ENCODE measurements at places on chromosomes 2 and 18.

DNA sequence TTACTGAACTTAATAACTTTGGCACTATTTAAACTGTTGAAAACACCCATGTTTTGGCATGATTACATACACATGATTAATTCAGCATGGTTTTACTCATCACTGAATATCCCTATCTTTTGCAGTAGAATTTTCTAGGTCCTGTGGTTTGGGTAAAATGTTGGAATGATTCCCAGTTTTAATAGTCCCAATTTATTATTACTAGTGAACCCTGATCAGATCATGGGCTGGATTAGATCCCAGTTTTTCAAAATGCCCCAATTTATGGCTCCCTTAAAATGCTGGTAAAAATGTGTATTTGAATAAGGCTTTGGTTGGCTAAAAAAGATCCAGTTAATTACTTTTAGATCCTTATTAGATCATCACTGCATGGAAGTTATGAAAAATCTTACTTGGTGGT, 273.6 kb upstream of the NRP2 start:
- DNase-seq = no peak

- DNase-seq = no peak
Observed at GRCh38 chr2:238159071-238159539, 335 bp downstream of the ERFE start.

GRCh38 chr18:52971097-52971496, 631.1 kb downstream of the DCC start:
- DNase-seq = no peak

DNA sequence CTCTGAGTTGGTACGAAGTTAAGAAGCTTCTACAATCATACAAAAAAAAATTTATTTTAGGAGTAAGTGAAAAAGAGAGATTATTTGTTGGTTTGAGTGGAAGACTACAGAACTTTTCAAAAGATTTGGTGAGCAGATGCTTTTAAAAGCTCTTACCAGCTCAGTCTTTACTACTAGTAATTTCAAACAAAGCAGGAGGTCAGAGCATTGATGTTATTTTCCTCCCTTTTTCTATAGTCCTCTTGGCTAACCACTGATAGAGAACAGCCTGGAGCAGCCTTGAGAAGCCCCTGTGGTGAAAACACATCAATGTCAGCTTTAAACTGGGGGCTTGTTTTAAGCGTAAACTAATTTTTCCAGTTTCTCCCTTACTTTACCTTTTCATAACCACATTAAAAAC, 559.3 kb upstream of the CDH2 start:
- DNase-seq = no peak

- DNase-seq = no peak
Observed at GRCh38 chr2:84388133-84388532, 70.9 kb downstream of the SUCLG1 start.

GRCh38 chr2:194343167-194343566, 1313.9 kb upstream of the SLC39A10 start:
- no peak for DNase-seq

GRCh38 chr18:47215554-47216138, 35.8 kb downstream of the SKOR2 start:
- DNase-seq = no peak

DNA sequence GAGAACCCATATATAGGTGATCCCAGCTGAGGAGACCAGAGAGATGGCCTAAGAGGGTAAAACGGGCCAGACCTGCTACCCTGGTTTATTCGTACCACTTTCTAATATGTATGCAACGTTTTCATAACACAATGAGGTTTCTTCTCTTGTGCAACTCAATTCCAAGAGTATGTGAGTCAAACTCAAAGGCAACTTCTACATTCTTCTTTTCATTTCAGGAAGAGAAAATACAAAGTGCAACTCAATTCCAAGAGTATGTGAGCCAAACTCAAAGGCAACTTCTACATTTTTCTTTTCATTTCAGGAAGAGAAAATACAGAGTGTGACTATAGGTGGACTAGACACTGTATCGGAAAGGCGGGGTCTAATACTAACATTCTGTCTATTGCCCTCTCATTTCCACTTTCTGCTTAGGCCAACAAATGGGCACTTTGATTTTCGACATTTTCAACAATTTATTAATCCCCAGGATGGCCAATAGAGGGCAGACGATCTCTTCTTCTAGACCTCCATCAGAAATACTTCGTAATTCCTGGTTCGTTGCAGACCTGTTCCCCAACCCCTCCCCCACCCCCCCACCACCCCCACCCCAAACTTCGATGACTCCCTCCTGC, 3.7 kb upstream of the CRIM1 start:
- DNase-seq = no peak

- no peak for DNase-seq
Observed at GRCh38 chr2:143801561-143801960, 672.3 kb downstream of the ARHGAP15 start.

GRCh38 chr2:18831916-18832510, 242.6 kb upstream of the NT5C1B start:
- no peak for DNase-seq

GRCh38 chr2:230068651-230069055, at the start of gene SLC16A14:
TSS of gene SLC16A14 (minus strand) at chr2:230068924. CDS start at chr2:230059352, 9,572 bp downstream.
- DNase-seq = no peak

- no peak for DNase-seq
Observed at GRCh38 chr18:3547891-3548615, 98.1 kb downstream of the TGIF1 start.

GRCh38 chr2:56648802-56649201, 465.0 kb downstream of the CCDC85A start:
- DNase-seq = no peak

GRCh38 chr2:65999796-66000195, 435.1 kb upstream of the MEIS1 start:
- no peak for DNase-seq

- DNase-seq = no peak
Observed at GRCh38 chr18:69943021-69943420, 4.7 kb downstream of the CD226 start.

GRCh38 chr18:71370671-71371445, 1082.0 kb downstream of the SOCS6 start:
- DNase-seq = no peak

DNA sequence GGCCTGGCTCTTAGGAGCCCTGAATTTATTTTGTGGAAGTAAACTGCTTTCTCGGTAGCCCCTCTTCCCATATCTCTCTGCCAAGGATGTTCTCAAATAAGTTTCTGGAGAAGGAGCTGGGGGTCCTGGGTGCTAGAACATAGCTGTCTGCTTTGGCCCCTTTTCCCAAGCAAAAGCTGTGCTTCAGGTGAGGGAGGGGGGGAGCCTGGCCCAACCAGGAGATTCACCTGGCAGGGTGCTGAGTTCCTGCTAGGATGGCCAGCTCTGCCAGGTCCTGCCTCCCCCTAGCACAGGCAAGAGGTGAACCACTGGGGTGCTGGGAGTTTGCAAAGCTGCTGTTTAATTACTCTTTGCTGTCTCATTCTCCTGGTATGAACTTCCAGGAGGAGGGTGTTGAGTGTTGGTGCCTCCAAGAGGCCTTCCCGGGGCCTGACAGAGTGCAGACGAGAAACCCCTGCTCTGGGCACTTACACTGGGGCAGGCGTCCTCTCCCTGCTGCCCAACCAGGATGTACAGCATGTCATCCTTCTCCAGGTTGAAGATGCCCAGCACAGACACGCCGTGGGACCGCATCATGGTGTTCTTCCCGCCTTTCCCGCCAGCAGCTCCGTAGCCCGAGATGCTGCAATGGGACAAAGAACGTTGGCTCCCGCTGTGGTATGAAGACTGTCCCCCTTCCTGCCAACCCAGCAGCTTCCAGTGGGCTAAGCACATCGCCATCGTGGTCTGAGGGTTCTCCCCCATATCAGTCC, 124.2 kb downstream of the CLIP4 start:
- DNase-seq = no peak

GRCh38 chr2:194104687-194105086, 1552.3 kb upstream of the SLC39A10 start:
- DNase-seq = no peak

DNA sequence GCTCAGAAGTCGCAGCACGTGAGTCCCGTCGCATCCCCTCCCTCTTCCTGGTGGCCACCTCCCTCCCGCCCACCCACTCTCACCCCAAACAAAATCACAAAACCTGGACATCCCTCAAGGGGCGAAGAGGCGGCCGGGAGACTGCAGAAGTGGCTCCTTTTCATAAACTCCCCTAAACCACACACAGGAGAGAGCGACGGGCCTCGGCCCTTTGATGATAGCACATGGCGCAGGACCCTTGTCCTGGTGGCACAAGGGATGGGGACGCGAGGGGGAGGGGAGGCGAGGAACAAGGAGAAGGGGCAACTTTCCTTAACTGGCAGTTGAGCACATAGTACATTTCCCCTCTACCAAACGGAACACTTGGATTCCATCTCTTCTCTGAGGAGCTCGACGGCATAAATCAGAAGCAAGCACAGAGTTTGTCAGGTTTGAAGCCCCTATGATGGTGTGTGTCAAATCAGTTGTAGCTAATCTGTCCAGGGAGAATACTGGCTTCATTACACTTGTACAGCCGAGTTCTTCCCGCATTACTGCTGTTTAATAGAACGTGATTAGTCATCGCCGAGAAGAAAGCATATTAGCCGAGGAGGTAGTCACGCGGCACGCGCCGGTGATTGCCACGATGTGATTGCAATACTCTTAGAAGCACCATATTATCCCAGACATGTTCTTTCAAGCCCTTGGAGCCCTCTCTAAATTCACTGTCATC, 43.8 kb downstream of the GBX2 start:
- no peak for DNase-seq

- DNase-seq = no peak
Observed at GRCh38 chr2:208990716-208991115, 433.1 kb upstream of the MAP2 start.

GRCh38 chr2:209638346-209638745, 133.3 kb upstream of the UNC80 start:
- DNase-seq = no peak

DNA sequence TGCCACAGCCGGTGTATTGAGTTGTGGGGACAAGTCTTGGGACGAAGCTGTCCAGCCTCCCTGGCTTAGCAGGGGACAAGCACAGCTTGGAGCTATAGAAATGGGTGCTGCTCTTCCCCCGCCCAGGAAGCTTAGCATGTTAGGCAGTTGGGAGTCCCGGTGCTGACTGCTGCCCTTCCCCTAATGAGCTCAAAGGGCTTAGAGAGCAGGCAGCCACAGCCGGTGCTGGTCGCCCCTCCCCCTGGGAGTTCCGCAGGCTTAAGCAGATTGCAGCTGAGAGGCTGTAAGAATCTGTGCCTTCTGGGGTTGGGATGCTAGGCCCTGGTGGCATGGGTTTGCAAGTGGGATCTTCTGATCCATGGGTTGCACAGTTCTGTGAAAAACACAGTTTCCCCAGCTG, 237.3 kb downstream of the DCDC2C start:
- DNase-seq = no peak

GRCh38 chr2:141467331-141467730, 663.5 kb downstream of the LRP1B start:
- DNase-seq = no peak

- DNase-seq = no peak
Observed at GRCh38 chr2:213751446-213751845, 467.2 kb downstream of the SPAG16 start.

DNA sequence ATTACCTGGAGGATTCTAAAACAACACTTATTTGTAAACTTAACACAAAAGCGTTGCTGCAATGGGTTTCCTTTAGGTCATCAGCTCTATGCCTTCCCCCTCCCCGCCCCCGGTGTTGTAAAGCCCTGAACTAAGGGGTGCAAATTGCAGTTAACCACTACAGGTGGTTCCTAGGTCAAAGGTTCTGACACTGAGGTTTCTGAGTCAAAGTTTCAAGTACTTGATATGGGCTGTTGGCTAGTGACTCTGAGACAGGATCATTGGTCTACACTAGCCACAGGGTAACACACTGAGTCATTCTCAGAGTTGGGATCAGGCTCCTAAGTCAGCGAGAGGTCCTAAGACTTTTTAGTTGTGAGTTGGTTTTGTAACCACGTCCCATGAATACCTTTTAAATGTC, 15.4 kb downstream of the IL1B start:
- DNase-seq = peak; percentile 25

- no peak for DNase-seq
Observed at GRCh38 chr2:99571954-99572353, 82.1 kb upstream of the REV1 start.

- DNase-seq = no peak
Observed at GRCh38 chr2:209424199-209424701, 403 bp downstream of the MAP2 start.

DNA sequence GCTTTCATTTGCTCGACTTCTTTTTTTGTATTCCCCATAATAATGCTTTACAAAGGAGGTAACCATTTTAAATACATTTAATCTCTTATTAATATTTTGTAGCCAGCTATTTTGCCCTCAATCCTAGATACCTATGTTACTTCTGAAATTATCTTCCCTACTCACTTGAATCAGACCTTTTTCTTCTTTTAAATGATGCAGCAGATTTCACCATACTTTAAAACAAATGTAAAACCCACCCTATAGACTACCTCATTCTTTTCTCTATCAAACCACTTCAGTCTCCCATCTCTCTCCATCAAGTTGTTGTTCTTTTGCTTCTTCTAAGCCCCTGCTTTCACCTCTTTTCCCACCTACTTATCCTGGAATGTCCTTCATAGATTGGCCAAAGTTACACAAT, 151.5 kb upstream of the DNMT3A start:
- DNase-seq = no peak

GRCh38 chr2:187877391-187877790, 323.2 kb upstream of the TFPI start:
- DNase-seq = no peak

- no peak for DNase-seq
Observed at GRCh38 chr18:35818353-35818667, 154.2 kb upstream of the RMP24 start.

GRCh38 chr2:43478412-43479086, 117.3 kb downstream of the THADA start:
- DNase-seq = no peak

- DNase-seq = no peak
Observed at GRCh38 chr2:191629976-191630712, 47.8 kb upstream of the NABP1 start.

GRCh38 chr2:6917761-6918421, 679 bp downstream of the RNF144A start:
- DNase-seq = no peak

GRCh38 chr2:7837237-7837760, 844.6 kb upstream of the ID2 start:
- DNase-seq = no peak

GRCh38 chr2:234438305-234438977, 58.4 kb downstream of the ARL4C start:
- no peak for DNase-seq

- no peak for DNase-seq
Observed at GRCh38 chr18:48044944-48045343, 114.5 kb upstream of the SMAD2 start.

DNA sequence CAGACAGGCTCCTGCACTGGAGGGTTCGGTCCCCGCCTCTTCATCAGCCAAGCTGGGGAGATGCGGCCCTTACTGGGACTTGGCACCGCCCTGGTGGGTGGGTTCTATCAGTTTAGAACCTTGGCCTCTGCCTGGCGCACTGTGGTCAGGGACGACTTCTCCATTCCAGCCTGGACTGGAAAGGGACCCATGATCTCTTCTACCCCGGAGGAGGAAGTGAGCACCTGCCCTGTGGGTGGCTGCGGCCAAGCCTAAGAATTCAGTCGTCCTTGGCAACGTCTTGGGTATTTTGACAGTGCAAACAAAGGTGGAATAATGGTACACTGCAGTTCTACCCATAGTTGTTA, 106.9 kb upstream of the CD302 start:
- DNase-seq = no peak
